ENCODE measurements at places on chromosomes 1 and 21.

- no peak for DNase-seq
Observed at GRCh38 chr1:41874151-41874719, 44.5 kb downstream of the HIVEP3 start.

- DNase-seq: no peak
Observed at GRCh38 chr1:227731696-227732585, 3.2 kb downstream of the JMJD4 start.

DNA sequence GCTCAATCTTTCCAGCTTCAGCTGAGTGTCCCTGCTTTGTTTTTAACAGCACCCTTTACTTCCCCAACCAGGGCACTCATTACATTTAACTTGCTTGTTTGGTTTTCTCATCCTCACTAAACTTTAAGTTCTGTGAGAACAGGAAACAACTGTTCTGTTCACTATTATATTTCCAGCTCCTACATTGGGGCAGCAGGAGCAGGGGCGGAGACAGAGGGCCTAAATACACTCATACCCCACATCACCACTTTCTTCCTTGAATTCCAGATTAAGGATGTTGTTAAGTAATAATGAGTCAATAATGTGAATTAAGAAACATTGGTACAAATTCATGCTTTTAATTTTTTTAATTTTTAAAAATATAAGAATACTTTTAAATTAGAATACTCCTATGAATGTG is 6.0 kb downstream of the DRAM2 start:
- DNase-seq: no peak

DNA sequence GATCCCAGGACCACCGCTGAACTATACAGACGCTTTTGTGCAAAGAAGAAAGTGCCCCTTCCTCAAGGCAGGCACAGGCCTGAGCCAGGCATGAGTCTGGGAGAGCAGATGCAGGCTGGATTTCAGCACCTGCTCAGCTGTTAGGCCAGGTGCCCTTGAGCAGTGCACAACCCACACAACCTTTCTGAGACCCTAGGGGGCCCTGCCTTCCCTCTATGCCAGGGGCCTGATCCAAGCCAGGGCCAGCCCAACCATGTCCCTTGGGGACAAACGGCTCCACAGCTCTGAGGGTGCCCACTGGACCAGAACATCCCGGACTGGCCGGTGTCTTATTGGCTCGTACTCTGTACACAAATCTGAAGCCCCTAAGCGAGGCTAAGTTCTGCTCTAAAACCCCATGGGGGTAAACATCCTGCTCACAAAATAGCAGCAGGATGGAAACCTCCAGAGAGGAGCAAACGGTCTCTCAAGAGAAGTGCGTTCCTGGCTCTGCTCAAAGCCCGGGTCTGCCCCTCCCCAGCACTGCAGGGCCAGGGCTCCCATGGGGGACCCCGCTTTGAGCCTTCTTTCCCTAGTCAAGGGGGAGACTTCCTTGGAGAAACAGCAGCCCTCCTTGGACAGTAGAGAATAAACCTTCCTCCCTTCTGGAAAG is 275.1 kb downstream of the NPHP4 start:
- DNase-seq: no peak

- DNase-seq: no peak
Observed at GRCh38 chr1:186905561-186905960, 76.8 kb downstream of the PLA2G4A start.

DNA sequence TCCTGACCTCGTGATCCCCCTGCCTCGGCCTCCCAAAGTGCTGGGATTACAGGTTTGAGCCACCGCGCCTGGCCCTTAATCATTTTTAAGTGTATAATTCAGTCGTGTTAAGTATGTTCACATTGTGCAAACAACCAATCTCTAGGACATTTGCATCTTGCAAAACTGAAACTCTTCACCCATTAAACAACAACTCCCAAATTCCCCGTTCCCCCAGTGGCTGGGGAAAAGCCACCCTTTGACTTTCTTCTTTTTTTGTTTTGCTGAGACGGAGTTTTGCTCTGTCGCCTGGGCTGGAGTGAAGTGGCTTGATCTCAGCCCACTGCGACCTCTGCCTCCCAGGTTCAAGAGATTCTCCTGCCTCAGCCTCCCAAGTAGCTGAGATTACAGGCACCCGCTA is 6.5 kb upstream of the THEMIS2 start:
- no peak for DNase-seq

GRCh38 chr1:108114033-108114599 is 86.0 kb downstream of the SLC25A24 start:
- no peak for DNase-seq

DNA sequence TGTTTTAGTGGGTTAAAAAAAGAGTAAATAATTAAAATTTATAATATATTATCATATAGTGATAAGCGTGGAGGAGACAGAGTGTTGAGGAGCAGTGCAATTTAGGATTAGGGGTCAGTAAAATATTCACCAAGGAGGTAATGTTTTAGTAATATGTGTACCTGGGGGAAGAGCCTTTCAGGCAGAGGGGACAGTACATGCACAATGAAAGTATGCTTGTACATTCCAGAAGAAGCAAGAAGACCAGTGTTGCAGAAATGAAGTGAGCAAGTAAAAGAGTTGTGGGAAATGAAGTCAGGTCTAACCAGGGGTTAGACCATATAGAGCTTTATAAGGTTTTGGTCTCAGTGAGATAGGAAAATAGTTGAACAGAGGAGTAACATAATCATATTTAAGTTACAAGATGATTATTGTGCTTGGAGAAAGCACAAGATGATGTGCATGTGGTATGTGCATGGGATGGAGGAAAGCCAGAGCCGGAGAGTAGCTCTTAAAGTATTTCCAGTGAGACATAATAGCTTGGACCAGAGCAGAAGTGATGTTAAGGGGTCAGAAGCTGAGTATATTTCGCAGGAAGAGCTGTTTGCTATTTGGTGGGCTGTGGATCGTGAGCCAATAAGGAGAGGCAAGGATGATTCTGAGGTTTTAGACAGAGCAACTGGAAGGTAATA is 44.8 kb downstream of the SNX7 start:
- no peak for DNase-seq

GRCh38 chr1:235060607-235061470 is 67.8 kb downstream of the TOMM20 start:
- no peak for DNase-seq

GRCh38 chr21:44551340-44551961 is at the start of gene KRTAP10-2:
TSS of gene KRTAP10-2 (minus strand) at chr21:44551505. CDS start at chr21:44551458, 47 bp downstream.
- DNase-seq: no peak

- DNase-seq: no peak
Observed at GRCh38 chr1:26852701-26853100, 10.2 kb upstream of the SFN start.
